ENCODE measurements at places on chromosomes 1 and 21. TPM values are rescaled to one million over a fixed set of nuclear protein-coding genes. Genes with fewer than 3 reads are reported as not detected.

Gene BARHL2
- not detected for total RNA-seq

Gene ACBD6
- 50.5 TPM for total RNA-seq

Gene RNF207
- 14.4 TPM for total RNA-seq

Gene VASH2
- 3.4 TPM for total RNA-seq

Gene SPATA21
- 0.05 TPM for total RNA-seq

Data from A549 treated with GW870086 at 1 μM for 4 hours (cell line).